GM18507 (cell line): ENCODE measurements at places on chromosomes 5 and 9.

DNA sequence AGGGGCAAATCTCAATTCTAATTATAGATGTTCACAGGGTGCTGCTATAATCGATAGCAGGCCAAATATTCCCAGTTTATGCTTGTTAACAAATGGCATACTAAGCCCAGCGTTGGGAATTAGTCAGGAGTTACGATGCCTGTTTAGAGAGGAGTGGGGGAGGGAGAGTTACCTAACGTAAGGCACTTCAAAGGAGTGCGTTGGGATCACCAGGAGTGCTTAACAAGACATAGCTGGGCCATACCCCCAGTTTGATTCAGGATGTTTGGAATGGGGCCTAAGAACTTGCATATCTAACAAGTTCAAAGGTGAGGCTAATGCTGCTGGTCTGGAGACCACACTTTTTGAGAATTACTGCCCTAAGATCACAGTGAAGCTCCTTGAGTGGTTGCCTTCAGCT is 14.5 kb upstream of the SRP19 start:
- DNase-seq = no peak

- DNase-seq = no peak
Measured at GRCh38 chr9:21348430-21348970, 2.2 kb downstream of the IFNA6 start.

DNA sequence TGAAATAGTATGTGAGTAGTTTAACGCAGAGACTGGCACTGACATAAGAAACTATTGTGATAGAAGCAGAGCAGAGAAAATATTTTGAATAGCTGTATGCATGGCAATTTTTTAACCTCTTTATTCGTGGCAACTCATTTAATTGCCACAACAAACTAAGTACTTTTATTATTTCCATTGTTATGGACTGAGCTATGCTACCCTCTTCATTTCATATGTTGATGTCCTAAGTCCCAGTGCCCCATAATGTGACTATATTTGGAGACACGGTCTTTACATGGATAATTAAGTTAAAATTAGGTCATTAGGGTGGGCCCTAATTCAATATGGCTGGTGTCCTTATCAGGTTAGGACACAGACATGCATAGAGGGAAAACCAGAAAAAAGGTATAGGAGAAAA is 86.1 kb upstream of the PRSS3 start:
- no peak for DNase-seq

DNA sequence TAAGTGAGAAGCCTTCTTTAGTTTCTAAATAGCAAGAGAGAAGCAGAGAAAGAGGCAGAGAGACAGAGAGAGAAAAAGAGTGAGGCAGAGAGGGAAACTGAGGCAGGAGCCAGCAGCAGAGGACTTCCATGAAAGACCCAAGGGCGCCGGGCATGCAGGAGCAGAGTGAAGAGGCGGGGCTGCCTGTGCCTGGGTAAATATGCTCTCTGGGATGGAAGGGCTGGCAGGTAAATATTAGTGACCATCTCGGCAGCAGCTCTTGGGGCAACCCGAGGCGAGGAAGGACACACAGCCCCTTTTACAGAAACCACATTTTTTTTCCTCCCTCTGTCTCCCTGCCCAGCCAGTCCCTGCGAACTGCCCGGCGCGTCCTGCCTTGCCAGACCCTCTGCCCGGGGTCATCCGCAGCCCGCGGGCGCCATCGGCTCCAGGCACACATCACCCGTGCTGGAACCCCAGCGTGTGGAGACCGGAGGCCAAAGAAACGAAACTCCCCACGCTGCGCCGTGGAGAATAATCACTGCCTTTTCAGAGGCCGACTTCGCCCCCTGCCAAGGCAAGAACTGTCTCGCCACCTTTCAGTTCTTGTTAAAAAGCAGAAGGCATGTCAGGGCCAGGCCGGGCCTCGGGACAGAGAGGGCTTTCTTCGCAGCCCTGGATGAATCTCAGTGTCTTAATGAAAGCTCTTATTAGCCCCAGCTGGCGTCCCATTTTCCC is 61.3 kb downstream of the BOD1 start:
- DNase-seq = no peak

GRCh38 chr5:10635867-10636350 is 72.0 kb downstream of the ANKRD33B start:
- no peak for DNase-seq

DNA sequence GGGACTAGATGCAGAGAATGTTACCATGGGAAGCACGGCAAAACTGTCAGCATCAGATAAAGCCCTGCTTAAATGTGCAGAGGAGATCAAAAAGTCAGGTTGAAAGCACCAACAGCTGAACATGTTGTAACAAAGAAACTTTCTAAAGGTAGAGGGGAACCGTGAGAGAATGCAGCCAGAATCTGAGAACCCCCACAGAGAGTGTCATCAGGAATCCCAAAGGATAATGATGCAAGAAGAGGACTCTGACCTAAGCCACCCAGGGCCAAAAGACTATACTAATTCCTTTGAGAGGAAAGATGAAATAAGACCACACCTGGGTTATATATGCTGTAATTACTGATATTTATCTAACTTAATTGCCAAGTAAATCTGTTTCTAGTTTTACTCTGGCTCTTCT is 116.6 kb downstream of the PCSK1 start:
- DNase-seq = no peak

DNA sequence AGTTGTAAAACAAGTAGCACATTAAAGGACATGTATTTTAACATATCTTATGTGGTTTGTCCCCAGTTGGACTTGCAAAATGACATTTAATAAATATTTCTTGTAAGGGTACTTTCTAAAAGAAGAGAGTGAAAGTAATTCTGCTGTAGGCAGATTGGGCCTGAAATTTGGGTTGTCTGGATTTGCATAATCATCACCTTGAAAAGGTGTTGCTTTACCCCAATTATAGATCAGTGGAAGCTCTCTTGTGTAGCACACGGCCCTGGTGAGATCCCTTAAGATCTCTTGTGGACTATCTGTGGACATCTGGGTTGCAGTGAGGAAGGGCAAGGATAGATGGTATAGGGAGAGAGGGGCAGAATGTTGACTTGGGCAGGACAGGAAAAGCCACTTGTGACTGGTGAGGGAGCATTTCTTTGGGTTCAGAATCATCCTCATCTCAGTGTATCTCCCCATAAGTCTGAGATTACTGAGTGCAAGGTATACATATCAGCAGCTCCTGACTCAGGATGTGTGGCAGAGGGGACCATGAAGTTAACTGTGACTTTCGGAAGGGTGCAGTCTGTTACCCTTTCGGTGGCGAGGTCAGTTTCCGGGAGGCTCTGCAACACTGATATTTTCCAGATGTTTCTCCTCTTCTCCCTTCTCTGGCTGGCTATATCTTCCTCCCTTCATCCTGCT is 2.0 kb upstream of the TNFAIP8 start:
- DNase-seq = no peak

- no peak for DNase-seq
Measured at GRCh38 chr9:70438341-70438928, 24.0 kb upstream of the KLF9 start.

DNA sequence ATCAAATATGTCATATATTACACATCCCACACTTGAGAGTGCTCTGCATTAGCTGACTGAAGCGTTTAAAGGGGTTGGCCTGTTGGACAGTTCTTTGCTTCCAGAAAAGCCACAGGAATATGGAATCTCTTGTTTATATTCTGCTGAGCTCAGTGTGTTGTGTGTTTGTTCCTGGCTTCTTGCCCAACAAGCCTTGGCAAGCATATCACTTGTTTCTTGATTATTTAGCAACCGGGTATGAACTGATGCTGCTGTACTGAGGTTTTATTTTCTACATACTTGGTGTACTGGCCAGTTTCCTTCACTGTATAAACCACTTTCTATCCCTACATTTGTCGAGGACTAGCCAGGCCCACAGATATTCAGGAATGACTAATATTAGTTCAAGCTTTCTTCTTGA is 378.9 kb downstream of the KCTD16 start:
- DNase-seq = no peak

GRCh38 chr9:87179553-87180340 is 232.4 kb upstream of the GAS1 start:
- no peak for DNase-seq

GRCh38 chr5:169029661-169030274 is 271.2 kb downstream of the SLIT3 start:
- no peak for DNase-seq

DNA sequence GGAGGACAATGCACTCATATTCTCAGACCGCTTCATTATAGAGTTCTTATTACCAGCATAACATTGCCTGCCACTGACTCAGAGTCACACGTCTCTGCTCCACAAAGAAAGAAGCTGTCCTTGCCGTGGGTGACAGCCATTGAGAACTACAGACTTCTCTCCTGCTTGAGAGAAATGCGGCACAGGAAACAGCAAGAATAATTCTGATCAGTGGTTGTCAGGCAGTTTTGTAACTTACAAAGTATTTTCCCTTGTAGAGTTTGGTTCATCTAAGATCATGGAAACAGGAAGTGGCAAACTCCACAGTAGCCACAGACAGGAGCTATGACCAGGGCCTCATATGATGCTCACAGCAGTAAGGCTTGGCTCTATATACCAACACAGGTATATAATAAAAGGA is 47.0 kb downstream of the KCNV2 start:
- DNase-seq = no peak

GRCh38 chr5:154519359-154519758 is 41.3 kb upstream of the HAND1 start:
- DNase-seq = no peak

GRCh38 chr5:111072949-111073682 is 1.6 kb downstream of the TSLP start:
- DNase-seq = no peak

- no peak for DNase-seq
Measured at GRCh38 chr5:66864240-66864884, 268.2 kb downstream of the MAST4 start.

DNA sequence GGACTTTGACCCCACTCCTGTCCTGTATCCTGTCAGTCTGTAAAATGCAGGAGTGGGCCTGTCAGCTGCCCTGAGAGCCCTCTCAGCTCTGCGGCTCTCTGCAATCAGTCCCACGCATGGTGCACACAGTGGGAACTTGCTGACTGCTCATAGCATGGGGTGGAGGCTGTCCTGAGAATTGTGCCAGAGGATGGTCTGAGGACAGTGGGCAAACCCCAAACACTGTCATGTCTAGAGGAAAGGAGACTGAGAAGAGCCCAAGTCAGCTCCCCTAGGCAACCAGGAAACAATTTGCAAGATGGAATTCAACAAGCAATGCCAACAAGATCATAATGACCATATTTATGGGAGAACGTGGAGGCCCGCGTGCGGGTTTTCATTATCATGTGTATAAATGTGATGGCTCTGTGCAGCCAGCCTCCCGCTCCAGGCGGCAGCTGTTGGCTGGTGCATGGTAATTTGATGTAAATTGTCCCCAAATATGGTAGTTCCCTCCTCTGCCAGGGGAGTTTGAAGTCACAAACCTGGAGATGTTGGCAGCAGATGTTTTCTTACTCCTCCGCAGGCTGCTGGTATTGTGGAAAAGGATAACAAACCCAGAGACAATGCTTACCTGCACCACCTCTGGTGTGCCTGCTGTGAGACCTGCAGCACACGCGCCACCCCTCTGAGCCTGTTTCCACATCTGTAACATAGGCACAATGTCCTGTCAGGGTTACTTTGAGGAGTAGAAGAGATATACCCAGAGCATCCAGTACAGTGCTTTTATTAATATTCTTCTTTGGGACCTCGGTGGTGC is 39.8 kb upstream of the ALDH1B1 start:
- DNase-seq = no peak

DNA sequence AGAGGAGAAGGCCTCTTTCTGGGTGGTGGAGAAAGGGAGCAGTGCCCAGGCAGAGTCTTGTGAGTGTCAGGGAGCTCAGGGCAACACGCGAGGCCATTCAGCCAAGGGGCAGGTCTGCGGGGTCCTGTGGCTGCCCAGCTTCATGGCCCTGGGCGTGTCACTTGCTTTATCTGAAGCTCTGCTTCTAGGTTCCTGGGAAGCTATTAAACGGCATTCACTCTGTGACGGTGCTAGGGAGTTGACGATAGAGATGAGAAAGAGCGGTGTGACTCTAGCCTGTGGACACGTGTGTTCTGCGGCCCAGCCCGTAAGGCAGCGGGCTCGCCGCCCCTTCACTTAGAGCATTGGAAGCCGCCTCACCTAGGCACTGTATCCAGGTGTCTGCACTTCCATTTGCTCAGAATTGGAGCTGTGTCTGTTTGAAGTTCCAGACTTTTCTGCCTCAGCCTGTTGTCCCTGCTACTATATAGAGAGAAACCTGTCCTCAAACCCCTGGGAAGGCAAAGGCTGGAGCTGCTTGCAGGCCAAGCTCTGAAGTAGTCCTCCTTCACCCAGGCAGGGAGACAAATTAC is 88.3 kb downstream of the PHF2 start:
- no peak for DNase-seq

DNA sequence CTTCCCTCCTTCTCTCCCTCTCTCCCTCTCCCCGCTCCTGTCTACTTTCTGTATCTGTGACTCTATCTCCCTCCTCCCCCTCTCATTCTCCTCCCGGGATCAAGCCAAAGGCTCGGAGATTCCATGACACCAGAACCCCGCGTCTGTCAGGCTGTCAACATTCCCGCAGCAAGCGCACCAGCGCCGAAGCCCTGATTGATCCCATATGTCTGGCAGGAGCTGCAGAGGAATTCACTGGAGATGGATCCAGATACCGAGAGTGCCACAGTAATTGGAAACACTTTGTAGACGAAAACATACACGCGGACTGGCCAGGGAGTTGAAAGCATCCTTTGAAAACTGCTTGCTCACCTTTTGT is 300 bp upstream of the SVEP1 start:
- no peak for DNase-seq

DNA sequence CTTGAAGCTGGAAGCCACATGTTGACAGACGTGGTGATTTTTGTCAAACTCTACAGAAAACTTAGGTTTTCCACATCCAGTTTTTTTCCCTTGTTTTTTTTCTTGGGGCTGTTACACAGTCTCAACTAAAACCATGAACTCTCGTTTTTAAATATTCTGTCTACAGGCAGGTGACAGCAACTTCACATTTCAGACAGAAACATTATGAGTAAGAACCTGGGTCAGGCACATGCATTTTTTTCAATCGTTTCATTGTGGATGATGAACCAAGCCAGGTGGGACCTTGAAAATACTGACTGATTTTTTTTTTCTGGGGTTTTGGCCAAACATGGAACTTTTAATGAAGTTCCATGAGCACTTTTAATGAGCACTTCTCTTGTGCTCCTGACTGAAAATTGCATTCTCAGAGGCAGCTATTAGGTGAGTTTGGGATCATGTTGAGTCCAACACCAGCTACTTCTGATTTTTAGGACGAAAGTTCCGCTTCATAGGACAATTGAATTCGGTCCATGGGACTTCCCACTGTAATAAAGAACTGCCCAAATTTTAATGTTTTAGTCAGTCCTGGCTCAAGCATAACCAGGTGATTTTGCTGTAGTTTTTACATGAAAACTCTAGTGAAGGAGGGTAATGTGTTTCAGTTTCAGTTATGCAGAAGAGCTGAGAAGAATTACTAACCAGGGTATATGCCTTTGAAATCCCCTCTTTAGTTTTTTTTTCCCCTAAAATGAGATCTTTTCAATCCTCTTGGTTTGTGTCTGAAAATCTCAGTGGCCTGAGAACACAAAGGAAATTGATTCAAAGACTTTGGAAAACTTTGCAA is 93.2 kb upstream of the ADAMTS16 start:
- no peak for DNase-seq

- no peak for DNase-seq
Measured at GRCh38 chr9:90903766-90904424, 102.3 kb downstream of the SYK start.

GRCh38 chr9:29799227-29799626 is 2225.9 kb upstream of the C9orf72 start:
- no peak for DNase-seq
